ENCODE measurements at places on chromosomes 5 and 9. TPM values are rescaled to one million over a fixed set of nuclear protein-coding genes. Genes with fewer than 3 reads are reported as not detected.

- H3K27me3 ChIP-seq: no peaks in the 10 kb centered on the region
- peaks cover 39% of the 10 kb centered on the region for H3K36me3 ChIP-seq
- DNase-seq: peak; percentile 68
Observed at GRCh38 chr9:2053883-2054845, 39.0 kb downstream of the SMARCA2 start.

Gene SLC1A3
- not detected for total RNA-seq

DNA sequence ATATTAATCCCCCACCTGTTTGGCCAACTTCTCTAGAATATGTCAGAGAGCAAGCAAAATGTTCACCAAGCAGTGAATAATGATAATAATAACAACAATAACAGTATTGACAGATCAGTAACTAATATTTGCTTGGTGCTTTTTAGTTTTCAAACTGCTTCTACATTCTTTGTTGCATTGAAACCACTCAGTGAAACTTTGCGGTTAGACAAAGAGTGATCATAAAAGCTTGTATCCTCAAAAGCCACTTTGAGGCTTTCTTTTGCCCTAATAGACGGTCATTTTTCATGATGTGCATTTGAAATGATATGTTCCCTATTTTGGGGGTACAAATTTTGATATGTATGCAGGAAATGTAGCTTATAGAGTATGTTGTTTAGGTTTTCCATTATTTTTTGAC, 43.6 kb upstream of the PTGS1 start:
- H3K27ac ChIP-seq: no peak overlapping the region
- no peaks in the 10 kb centered on the region for H3K27me3 ChIP-seq
- no peak overlapping the region for H3K4me3 ChIP-seq
- DNase-seq: no peak
- peaks cover 22% of the 10 kb centered on the region for H3K36me3 ChIP-seq

DNA sequence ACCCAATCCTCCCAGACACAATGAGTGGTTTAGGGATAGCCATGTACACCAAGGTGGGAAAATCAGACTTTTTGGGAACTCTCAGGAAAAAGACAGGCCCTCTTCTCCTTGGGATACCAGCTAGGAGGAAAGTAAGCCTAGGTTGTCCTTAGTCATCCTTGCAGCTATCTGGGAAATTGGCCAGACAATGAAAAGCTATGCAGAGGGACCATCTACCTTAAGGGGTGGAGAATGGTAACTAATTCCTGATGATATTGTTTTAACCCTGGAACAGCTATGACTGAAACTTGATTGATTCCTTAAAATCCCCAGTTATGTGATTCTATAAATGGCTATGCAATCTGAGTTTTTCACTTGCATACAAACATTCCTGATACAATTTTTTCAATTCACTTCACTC, 88.9 kb upstream of the BNC2 start:
- H3K4me1 ChIP-seq: no peaks in the 10 kb centered on the region
- no peak for DNase-seq
- H3K36me3 ChIP-seq: no peaks in the 10 kb centered on the region
- no peak overlapping the region for H3K4me3 ChIP-seq

DNA sequence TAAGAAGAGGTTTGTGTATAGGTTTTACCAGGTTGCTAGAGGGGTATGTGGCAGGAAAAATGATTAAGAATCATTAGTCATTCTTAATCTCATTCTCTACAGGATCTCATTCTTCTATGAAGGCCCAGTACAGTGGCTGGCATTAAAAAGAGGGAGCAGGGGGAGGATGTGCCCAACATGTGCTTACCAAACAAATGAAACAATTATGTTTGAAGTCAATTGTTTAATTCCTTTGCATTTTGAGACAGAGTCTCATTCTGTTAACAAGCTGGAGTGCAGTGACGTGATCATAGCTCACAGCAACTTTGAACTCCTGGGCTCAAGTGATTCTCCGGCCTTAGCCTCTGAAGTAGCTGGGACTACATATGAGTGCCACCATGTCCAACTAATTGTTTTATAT, 23.0 kb downstream of the FNIP1 start:
- H3K36me3 ChIP-seq: peaks cover 5% of the 10 kb centered on the region
- no peaks in the 10 kb centered on the region for H3K4me1 ChIP-seq
- no peak for DNase-seq
- no peak overlapping the region for H3K4me3 ChIP-seq
- H3K27ac ChIP-seq: no peak overlapping the region

- no peaks in the 10 kb centered on the region for H3K36me3 ChIP-seq
- no peaks in the 10 kb centered on the region for H3K27me3 ChIP-seq
- no peak overlapping the region for H3K27ac ChIP-seq
- H3K4me3 ChIP-seq: no peak overlapping the region
- no peaks in the 10 kb centered on the region for H3K4me1 ChIP-seq
- DNase-seq: no peak
Observed at GRCh38 chr5:161432798-161433197, 113.7 kb downstream of the GABRB2 start.

DNA sequence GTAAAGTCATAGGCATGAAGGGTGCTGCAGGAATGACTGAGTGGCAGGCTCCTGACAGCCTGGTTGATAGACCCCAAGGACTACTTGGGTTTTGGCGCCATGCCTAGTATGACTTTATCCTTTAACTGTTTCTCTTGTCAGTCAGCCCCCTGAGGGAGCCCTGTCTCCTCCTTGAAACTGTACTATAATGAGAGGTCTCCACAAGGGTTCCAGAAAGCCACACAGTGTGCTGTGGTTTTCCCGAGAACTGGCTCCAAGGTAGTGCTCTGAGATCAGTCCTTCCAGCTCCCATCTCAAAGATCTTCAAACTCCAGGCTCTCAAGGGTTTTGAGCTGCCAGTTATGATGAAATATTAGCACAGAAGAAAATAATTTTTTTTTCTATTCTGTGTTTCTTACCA, 26.7 kb upstream of the TNC start:
- H3K4me3 ChIP-seq: peak overlapping the region; percentile 45
- peaks cover 9% of the 10 kb centered on the region for H3K36me3 ChIP-seq
- no peak for DNase-seq
- no peak overlapping the region for H3K27ac ChIP-seq
- H3K4me1 ChIP-seq: peaks cover 30% of the 10 kb centered on the region

Gene NIM1K
- total RNA-seq: 0.67 TPM

Gene PLPPR1
- total RNA-seq: not detected

Gene SEMA6A
- total RNA-seq: 0.23 TPM

Gene ANKRD31
- 0.36 TPM for total RNA-seq

Gene TSSK1B
- total RNA-seq: not detected

DNA sequence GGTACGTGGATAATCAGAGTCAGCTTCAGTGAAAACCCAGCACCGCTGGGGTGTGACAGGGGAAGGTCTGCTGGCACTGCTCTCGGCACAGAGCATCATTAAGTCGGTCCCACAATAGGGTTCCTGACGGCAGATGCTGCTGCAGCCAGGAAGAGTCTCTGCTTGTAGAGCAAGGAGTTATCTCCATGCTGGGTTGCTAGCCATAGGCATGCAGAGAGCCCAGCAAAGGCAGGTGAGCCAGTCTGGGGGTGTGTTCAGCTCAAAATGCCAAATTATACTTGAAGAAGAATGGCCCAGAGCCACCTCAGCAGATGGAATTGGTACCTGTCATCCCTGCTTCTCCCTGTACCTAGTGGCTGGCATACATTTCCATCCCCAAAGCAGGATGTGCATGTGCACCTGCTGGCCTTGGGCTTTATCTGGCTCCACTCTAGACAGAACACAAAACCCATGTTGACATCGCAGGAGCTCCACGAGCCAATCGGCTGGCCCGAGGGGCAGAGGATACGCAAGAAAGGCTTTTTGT, 100.8 kb downstream of the WDR41 start:
- H3K27me3 ChIP-seq: peaks cover 10% of the 10 kb centered on the region
- no peak overlapping the region for H3K4me3 ChIP-seq
- H3K4me1 ChIP-seq: peaks cover 1% of the 10 kb centered on the region
- no peak for DNase-seq
- no peaks in the 10 kb centered on the region for H3K36me3 ChIP-seq

Gene PCDHGA10
- total RNA-seq: 0.13 TPM

GRCh38 chr9:69174616-69175463, 763 bp downstream of the TJP2 start:
- H3K27ac ChIP-seq: peak overlapping the region; percentile 69
- H3K4me3 ChIP-seq: peak overlapping the region; percentile 82

Gene UBAC1
- 41.9 TPM for total RNA-seq

Gene CSF1R
- total RNA-seq: 0.10 TPM

DNA sequence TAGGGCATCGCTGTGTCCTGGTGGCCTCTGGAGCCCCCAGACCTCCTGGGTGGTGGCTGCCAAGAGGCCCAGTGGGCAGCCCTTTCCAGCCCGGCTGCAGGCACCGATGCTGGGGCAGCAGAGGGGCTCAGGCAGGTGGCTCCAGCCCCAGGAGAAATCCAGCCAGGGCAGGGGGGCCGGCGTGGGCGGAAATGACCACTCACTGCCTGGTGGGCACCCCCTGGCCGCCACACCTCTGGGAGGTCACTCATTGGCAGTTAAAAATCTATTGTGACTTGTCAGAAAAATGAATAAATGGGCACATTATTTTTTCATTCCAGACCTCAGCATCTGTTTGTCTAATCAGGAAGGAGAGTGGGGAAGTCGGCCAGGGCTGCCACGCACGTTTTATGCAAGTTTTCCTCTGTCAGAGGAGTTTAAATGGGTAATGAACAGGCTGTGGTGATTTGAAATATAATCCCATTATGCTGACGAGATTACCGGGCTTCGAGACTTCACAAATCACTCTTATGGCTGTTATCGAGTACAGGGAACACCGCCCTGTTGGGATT, 171.9 kb downstream of the GAPVD1 start:
- H3K36me3 ChIP-seq: peaks cover 3% of the 10 kb centered on the region
- no peaks in the 10 kb centered on the region for H3K27me3 ChIP-seq
- H3K4me1 ChIP-seq: no peaks in the 10 kb centered on the region
- no peak for DNase-seq

- H3K27ac ChIP-seq: no peak overlapping the region
- no peaks in the 10 kb centered on the region for H3K36me3 ChIP-seq
- DNase-seq: no peak
- H3K4me3 ChIP-seq: peak overlapping the region; percentile 79
Observed at GRCh38 chr5:10333154-10334006, 20.1 kb upstream of the MARCHF6 start.

GRCh38 chr5:25435882-25436281, 791.1 kb upstream of the CDH10 start:
- H3K27me3 ChIP-seq: no peaks in the 10 kb centered on the region
- H3K4me3 ChIP-seq: no peak overlapping the region
- H3K27ac ChIP-seq: no peak overlapping the region

Gene IL13
- total RNA-seq: 308 TPM

- H3K27me3 ChIP-seq: no peaks in the 10 kb centered on the region
- no peaks in the 10 kb centered on the region for H3K36me3 ChIP-seq
- H3K4me1 ChIP-seq: peaks cover 26% of the 10 kb centered on the region
- DNase-seq: no peak
- no peak overlapping the region for H3K4me3 ChIP-seq
Observed at GRCh38 chr9:6565312-6565711, 80.2 kb downstream of the GLDC start.

Gene C5orf52
- not detected for total RNA-seq

Gene CNOT8
- 55.7 TPM for total RNA-seq

GRCh38 chr5:147731431-147732290, 50.9 kb downstream of the JAKMIP2 start:
- no peaks in the 10 kb centered on the region for H3K4me1 ChIP-seq
- H3K4me3 ChIP-seq: no peak overlapping the region
- H3K27me3 ChIP-seq: no peaks in the 10 kb centered on the region
- no peak overlapping the region for H3K27ac ChIP-seq
- no peak for DNase-seq

Gene PCDHB11
- not detected for total RNA-seq

DNA sequence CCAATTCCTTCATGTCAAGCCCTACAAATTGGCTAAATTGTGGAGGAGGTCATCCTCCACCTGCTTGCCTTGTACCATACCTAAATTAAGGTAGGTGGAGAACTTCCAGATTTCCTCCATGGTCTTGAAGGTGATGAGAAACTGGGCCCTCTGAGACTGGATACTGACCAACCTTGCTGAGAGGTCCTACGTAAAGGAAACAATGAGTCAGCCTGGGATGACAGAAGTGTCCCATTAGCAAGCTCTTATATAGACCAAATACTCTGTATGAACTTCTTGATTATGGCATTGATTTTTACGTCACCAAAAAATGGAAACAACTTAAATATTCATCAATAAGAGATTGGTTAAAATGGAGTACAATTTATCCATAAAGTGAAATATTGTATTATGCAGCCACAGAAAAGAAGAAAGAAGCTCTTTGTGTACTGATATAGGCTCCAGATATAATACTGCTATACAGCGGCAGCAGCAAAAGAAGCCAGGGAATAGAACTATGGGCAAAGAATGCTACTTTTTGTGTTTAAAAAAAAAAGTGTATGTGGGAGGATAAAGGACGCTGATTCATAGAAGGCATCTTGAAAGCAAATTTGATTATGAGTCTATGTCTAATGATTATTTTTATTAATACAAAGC, 18.3 kb downstream of the SH3TC2 start:
- H3K27me3 ChIP-seq: peaks cover 5% of the 10 kb centered on the region
- no peaks in the 10 kb centered on the region for H3K4me1 ChIP-seq
- no peak overlapping the region for H3K27ac ChIP-seq
- no peak overlapping the region for H3K4me3 ChIP-seq
- DNase-seq: no peak

Gene TPPP
- total RNA-seq: not detected

Gene F12
- total RNA-seq: 2.2 TPM

- H3K4me3 ChIP-seq: no peak overlapping the region
- DNase-seq: no peak
- H3K36me3 ChIP-seq: no peaks in the 10 kb centered on the region
- H3K4me1 ChIP-seq: no peaks in the 10 kb centered on the region
- no peaks in the 10 kb centered on the region for H3K27me3 ChIP-seq
- no peak overlapping the region for H3K27ac ChIP-seq
Observed at GRCh38 chr5:129141696-129142095, 47.1 kb downstream of the ISOC1 start.

- no peaks in the 10 kb centered on the region for H3K4me1 ChIP-seq
- no peak overlapping the region for H3K4me3 ChIP-seq
- peaks cover 10% of the 10 kb centered on the region for H3K27me3 ChIP-seq
- no peaks in the 10 kb centered on the region for H3K36me3 ChIP-seq
Observed at GRCh38 chr9:105027084-105027483, 99.1 kb upstream of the ABCA1 start.

DNA sequence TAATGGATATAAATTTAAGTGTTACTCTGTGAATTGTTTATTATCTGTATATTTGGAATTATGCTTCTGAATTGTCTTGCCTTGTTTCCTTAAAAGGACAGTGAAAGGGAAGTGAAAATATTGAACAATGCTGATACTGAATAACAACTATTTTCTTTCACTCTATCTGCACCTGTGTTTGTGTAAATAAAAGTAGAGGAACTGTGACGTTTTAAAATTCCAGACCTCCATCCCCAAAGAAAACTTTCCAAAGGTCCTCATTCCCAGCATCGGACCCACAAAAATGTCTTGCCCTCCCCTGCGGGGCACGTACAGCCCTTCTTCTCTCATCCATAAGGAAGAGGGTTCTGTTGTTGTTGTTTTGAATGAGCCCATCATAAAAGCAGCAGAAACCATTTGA, 100.0 kb downstream of the NLN start:
- peaks cover 5% of the 10 kb centered on the region for H3K36me3 ChIP-seq
- H3K4me3 ChIP-seq: no peak overlapping the region
- DNase-seq: no peak
- no peaks in the 10 kb centered on the region for H3K27me3 ChIP-seq

GRCh38 chr9:135926402-135927194, 19.3 kb upstream of the CAMSAP1 start:
- peak overlapping the region; percentile 7 for H3K4me3 ChIP-seq
- H3K4me1 ChIP-seq: peaks cover 27% of the 10 kb centered on the region
- peak overlapping the region; percentile 87 for H3K27ac ChIP-seq
- H3K36me3 ChIP-seq: peaks cover 24% of the 10 kb centered on the region
- peak; percentile 72 for DNase-seq

All from activated T-helper 1 cell treated with anti-CD3 and anti-CD28 coated beads, Interleukin-12 subunit alpha, Interleukin-12 subunit beta, Interleukin-2, Interleukin-4 antibody, amounts not matched to agents 30 ng/mL and 10 ng/mL and 1 ng/mL, durations not matched to agents 14 hours and 24 hours and 36 hours (primary cell).